ENCODE measurements at places on chromosomes 2 and 18. TPM values are rescaled to one million over a fixed set of nuclear protein-coding genes. Genes with fewer than 3 reads are reported as not detected.

GRCh38 chr2:196487417-196487816 is 152.1 kb upstream of the CCDC150 start:
- no peak for DNase-seq

DNA sequence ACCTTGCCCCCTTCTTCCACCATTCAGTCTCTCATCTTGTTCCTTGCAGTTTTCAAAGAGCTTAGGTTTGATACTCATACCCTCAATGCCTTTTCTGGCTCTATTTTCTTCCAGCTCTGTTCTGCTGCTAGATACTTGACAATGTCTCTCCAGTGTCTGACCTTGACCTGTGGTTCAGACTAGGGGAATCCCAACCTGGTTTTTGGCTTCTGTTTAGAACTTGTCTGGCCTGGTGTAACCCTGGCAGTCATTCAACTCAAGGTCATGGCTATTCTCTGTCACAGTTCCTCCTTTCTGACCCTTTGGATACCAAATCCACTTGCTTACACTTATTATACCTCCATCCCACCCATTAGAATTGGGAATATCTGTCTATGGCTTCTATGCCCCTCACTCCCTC is 31.8 kb upstream of the IMP4 start:
- DNase-seq = no peak

DNA sequence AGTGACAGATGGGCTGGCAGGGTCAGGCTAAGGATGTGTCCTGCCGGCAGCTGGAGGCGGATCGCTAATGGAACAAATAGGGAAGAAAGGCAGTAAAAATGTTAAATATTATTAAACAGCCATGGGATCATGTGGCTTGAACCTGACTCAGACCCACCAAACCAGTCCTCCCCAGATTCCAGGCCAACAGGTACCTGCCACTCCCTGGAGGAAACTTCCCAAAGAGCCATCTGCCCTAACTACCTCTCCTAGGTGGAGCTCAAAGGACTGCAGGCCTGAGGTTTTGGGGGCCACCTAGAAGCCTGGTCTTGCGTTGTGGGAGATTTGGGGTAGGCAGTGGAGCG is 34.3 kb downstream of the CIB4 start:
- DNase-seq = no peak

DNA sequence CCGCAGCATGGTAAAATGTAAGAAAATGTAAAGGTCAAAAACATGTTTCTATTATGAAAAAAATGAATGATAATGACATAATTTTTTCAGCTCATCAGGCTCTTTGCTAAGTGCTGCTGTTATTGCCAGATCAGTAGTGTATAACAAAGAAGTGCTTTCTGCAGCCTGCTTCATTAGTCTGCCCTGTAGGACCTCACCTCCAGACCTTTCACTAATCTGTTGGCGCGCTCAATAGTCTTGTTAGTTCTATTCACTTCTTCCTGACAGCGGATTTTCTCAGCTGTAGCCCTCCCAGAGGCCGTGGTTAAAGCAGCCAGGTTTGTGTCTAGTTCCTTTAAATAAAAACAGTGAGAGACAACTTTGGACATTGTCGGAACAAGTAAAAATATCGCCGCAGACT is 97.7 kb downstream of the CDCA7 start:
- no peak for DNase-seq

DNA sequence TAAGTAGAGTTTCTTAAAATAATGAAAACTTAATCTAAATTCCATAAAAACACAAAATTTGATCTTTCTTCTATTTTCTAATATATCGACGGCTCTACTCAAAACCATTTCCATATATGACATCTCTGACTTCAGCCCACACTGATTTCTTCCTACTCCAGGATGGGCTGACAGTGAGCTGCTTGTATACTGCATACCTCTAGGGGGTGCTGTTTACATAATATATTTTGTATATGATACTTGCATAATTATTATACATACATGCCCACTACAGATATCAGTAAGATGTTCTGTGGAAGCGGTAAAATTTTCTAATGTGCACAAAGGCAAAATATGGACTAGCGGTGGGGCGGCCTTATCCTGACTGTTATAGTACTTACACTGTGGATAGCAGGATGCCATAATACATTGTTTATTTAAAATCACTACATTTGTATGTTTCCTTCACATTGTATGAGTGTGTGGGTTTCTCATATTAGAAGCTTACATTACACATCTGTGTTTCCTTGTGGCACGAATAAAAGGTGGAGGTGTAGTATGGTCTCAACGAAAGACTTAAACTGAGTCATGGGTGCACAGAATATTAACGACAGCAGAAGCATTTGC is 66.1 kb upstream of the NXPH2 start:
- peak; percentile 62 for DNase-seq

GRCh38 chr18:49161627-49162026 is 210.9 kb upstream of the SMAD7 start:
- no peak for DNase-seq

GRCh38 chr2:222776792-222777191 is 84.0 kb upstream of the ACSL3 start:
- DNase-seq = no peak

KCNF1 gene
- 0.70 TPM for total RNA-seq

MAP2 gene
- total RNA-seq = 4.4 TPM

ANKRD62 gene
- total RNA-seq = not detected

Measured in GM23338 (cell line).